ENCODE measurements at places on chromosomes 4 and X. TPM values are rescaled to one million over a fixed set of nuclear protein-coding genes. Genes with fewer than 3 reads are reported as not detected.

Gene ADH7
- total RNA-seq: not detected

Gene EFNB1
- total RNA-seq: 73.9 TPM

Gene MAGEA3
- total RNA-seq: not detected

Gene PITX2
- not detected for total RNA-seq

Gene PDLIM5
- 124 TPM for total RNA-seq

Gene CPLX1
- 0.47 TPM for total RNA-seq

Gene PDE6B
- total RNA-seq: 3.2 TPM

Gene PRR32
- total RNA-seq: not detected

Gene ANKRD50
- total RNA-seq: 68.3 TPM

Gene GRIA2
- under 0.01 TPM for total RNA-seq

Gene RBM46
- not detected for total RNA-seq

Gene XKRX
- total RNA-seq: 0.54 TPM

Gene EIF2S3
- 316 TPM for total RNA-seq
